Hematopoietic multipotent progenitor cell treated with erythropoietin and hydrocortisone succinate and interleukin-3 and kit ligand, for 6 days (in vitro differentiated cells): ENCODE measurements at places on chromosomes 6 and 20.
A peak's percentile ranks its signal among the peaks of the same experiment; 100 is the strongest.

DNA sequence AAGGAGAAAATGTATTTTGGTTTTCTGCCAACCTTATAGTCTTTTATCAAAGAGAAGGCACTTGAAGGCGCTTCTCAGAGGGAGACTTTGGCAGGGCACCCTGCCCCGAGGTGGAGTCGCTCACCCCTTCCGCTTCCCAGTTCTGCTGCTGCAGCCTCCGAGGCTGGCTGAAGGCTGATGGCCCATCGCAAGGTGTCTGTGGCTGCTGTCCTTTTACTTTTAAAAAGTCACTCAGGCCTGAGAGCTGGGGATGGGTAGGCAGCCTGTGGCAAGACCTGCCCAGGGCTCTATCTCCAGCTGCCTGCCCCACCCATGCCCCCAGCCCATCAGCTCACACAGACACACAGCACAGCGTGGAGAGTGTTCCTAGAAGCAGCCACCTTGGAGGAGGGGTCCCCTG lies 206.6 kb upstream of the CST7 start:
- no peak for DNase-seq

DNA sequence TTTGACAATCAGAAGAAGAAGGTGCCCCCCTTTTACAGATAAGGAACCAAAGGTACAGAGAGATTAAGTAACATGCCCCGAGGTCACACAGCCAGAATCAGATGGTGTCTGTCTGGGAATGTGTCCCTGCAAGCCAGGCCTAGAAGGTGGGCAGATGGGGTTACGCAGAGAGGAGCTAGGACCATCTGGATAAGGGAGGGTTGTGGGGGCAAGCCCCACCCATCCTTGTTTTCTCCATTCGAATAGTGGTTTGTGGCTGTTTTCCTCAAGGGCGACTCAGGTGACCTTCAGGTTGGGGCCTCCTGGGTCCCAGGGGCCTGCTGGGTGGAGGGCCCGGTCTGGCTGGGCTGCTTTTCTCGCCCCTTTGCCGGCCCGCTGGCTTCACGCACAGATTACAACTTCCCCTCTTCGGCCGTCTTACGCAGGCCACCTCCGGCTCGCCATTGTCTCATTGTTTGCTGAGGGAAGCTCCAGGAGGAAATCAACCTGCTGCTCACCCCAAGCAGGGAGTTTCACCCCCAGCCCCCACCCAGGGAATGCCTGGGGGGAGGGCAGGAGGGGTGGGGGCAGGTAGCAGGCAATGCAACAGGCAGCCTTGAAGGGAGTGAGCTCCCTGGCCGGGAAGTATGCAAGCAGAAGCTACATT lies 30.8 kb upstream of the CSNK2A1 start:
- DNase-seq: no peak

GRCh38 chr20:45152405-45152804 lies 22.3 kb upstream of the PI3 start:
- no peak for DNase-seq

DNA sequence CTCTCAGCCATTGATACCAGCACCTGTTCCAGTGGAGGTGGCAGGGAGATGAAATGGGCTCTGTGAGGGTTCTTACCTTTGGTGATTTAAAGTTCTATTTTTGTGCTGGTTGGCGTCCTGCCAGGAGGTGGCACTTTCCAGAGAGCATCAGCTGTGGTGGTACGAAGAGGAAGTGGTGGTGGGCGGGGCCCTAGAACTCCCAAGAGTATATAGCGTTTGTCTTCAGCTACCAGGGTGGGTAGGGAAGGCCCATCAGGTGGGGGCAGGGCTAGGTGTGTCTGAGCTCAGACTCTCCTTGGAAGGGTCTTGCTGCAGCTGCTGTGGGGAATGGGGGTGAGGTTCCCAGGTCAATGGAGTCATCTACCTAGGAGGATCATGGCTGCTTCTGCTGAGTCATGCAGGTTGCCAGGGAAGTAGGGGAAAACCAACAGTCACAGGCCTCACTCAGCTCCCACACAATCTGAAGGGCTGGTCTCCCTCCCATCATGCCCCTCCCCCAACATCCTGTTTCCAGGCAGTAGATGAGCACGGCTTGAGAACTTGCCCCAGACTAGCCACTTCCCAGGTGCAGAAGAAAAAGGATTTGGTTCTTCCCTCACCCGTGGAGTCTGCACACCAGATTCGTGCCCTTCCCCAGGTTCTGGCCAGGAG lies 46.6 kb downstream of the MOXD1 start:
- peak; percentile 30 for DNase-seq

DNA sequence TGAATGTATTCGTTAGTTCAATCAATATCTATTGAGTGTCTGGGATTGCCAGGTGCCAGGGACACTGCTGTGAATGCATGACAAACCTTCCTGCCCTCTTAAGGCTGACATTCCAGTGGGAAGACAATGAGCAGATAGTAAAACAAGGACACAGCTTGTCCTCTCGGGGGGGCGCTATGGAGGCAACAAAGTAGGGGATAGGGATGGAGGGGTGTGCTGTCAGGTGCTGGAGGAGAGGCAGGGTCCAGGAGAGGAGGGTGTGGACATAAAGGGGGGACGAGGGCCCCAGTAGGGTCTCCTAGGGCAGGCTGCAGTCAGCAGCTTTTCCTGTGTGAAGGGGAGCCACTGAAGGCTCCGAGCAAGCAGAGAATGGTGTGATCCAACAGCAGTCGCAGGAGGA lies 198.2 kb upstream of the PDE10A start:
- no peak for DNase-seq

- DNase-seq: no peak
Measured at GRCh38 chr6:44594481-44594880, 207.0 kb downstream of the CDC5L start.

GRCh38 chr20:33790566-33790965 lies 20.6 kb upstream of the CHMP4B start:
- no peak for DNase-seq

DNA sequence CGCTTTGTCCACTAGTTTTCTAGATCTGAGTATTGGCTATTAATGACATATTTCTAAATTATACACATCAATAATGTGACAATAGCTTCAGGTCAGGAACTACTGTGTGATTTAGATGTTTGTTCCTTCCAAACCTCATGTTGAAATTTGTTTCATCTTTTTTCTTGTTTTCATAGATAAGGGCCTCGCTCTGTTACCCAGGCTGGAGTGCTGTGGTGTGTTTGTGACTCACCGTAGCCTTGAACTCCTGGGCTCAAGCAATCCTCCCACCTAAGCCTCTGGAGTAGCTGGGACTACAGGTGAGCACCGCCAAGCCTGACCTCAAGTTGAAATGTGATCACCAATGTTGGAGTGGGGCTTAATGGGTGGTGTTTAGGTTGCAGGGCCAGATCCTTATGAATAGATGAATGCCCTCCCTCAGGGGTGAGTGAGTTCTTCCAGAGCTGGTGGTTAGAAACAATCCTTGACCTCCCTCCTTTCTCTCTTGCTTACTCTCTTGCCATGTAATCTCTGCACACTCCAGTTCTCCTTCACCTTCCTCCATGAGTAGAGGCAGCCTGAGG lies 5.9 kb upstream of the NQO2 start:
- DNase-seq: peak; percentile 27

- no peak for DNase-seq
Measured at GRCh38 chr6:33901822-33902456, 98.1 kb upstream of the MLN start.

GRCh38 chr6:54100411-54101006 lies 10.7 kb upstream of the MLIP start:
- no peak for DNase-seq

DNA sequence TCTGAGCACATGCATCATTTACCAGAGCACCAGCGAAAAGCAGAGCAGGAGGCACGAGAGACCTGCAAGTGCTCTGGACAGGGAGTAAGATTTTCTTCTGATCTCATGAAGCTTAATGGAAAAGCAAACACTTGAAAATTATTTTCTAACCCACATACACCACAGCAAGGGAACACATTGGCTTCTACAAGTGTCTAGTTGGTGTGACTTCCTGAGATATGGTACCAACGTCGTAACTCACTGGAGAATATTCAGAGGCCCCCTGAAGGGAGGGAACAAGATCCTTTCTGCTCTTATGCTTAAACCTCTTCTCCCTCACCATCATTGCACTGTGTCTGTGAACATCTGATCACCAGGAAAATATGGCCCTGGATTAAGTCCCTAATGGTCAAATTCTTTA lies 48.6 kb downstream of the PSMB1 start:
- DNase-seq: no peak

GRCh38 chr6:47106721-47107197 lies 64.6 kb upstream of the ADGRF1 start:
- DNase-seq: no peak

- DNase-seq: peak; percentile 81
Measured at GRCh38 chr6:89145091-89145955, 532 bp upstream of the PM20D2 start.

GRCh38 chr20:59804347-59804746 lies 129.1 kb downstream of the SYCP2 start:
- DNase-seq: no peak

- no peak for DNase-seq
Measured at GRCh38 chr20:31685853-31686643, 36.6 kb downstream of the BCL2L1 start.

DNA sequence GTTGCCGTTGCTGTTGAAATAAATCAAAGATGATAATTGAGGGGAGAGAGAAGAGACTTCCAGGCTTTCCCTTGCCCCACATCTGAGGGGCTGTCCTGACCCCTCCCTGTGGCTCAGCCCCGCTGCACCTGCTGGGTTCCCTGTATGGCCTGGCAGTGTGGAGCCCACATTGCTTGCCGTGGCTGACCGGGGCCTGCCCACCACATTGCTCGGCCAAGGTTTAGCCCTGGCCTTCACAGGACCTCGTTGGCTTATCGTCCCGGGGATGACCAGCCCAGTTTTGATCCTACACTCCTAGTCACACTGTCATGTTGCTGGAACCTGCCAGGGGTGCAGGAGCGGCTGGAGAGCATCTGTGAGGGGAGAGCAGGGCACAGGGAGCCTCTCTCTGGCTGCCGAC lies 102.4 kb downstream of the CDH4 start:
- DNase-seq: no peak

DNA sequence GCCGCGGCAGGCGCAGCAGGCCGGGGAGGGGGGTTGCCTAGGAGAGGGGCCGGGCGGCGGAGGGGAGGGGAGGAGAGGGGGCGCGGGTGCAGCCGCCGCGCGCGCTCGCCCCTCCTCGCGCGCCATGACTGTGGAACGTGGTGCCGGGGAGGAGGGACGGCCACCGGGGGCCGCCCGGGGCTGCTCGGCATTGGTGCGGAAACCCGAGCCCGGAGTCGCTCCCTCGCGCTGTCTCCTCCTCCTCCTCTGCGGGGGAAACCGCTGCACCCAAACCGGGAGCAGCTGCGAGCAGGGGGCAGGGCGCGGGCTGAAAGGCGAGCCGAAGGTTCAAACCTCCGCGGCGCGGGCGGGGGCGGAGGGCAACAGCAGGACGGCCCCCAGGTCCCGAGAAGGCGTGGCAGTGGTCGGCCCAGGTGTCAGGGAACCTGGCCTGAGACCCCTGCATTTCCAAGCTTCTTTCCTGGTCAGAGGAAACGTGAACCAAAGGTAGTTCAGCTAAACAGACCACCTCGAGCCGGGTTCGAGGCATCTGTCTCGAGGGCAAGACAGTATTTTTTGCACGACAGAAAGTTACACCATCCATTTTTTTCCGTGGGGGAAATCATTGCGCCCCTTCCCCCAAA lies 1.4 kb upstream of the TRERF1 start:
- peak; percentile 87 for DNase-seq

GRCh38 chr6:134703206-134703605 lies 246.7 kb downstream of the ALDH8A1 start:
- DNase-seq: no peak
